ENCODE measurements at places on chromosomes 13 and 19. TPM values are rescaled to one million over a fixed set of nuclear protein-coding genes. Genes with fewer than 3 reads are reported as not detected.

Gene ZNF701
- total RNA-seq, result 12.8 TPM

- no peak overlapping the region for H3K4me3 ChIP-seq
- no peaks in the 10 kb centered on the region for H3K4me1 ChIP-seq
- no peak overlapping the region for H3K27ac ChIP-seq
- no peaks in the 10 kb centered on the region for H3K27me3 ChIP-seq
- H3K36me3 ChIP-seq, result peaks cover 20% of the 10 kb centered on the region
These were observed 26.1 kb upstream of the TIMM44 start for GRCh38 chr19:7969555-7969939.

GRCh38 chr13:93867481-93867880 lies 612.0 kb downstream of the DCT start:
- H3K36me3 ChIP-seq, result no peaks in the 10 kb centered on the region
- no peak overlapping the region for H3K27ac ChIP-seq
- no peaks in the 10 kb centered on the region for H3K4me1 ChIP-seq

GRCh38 chr13:45951166-45951565 lies 99.6 kb upstream of the SIAH3 start:
- no peaks in the 10 kb centered on the region for H3K27me3 ChIP-seq
- no peak overlapping the region for H3K27ac ChIP-seq
- no peaks in the 10 kb centered on the region for H3K4me1 ChIP-seq
- DNase-seq, result no peak
- peaks cover 17% of the 10 kb centered on the region for H3K36me3 ChIP-seq

DNA sequence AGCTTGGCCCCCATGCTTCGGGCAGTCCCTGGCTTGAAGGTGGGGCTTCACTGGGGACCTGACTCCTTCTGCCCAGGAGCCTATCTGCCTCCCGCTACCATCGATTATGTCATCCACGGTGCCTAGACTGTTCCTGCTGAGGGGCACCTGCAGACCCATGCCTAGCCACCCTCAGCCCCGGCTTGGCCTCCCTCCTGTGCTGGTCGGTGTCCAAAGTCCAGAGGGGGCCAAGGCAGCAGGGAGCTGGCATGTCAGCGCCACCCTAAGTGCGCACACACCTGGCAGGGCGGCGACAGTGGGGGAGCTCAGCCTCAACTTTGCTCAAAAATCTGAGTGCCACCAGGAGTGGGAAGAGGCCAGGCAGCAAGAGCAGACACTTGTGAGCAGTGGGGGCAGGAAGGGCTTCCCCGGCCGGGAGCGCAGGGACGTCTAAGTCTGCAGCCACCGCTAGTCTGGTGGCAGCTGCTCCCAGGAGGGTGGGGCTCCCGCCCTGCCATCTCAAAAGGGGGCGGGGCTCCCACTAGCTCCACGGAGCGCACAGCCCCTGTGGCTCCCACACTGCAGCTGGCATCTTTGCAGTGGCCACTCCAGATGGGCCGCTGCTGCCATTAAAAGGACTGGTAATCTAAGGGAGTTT lies 13.5 kb upstream of the URAD start:
- no peak overlapping the region for H3K4me3 ChIP-seq
- no peaks in the 10 kb centered on the region for H3K4me1 ChIP-seq
- no peaks in the 10 kb centered on the region for H3K27me3 ChIP-seq
- no peak for DNase-seq

GRCh38 chr19:29665826-29666577 lies 741 bp downstream of the PLEKHF1 start:
- no peaks in the 10 kb centered on the region for H3K36me3 ChIP-seq
- peak overlapping the region; percentile 95 for H3K27ac ChIP-seq
- peak overlapping the region; percentile 97 for H3K4me3 ChIP-seq
- H3K4me1 ChIP-seq, result peaks cover 55% of the 10 kb centered on the region

DNA sequence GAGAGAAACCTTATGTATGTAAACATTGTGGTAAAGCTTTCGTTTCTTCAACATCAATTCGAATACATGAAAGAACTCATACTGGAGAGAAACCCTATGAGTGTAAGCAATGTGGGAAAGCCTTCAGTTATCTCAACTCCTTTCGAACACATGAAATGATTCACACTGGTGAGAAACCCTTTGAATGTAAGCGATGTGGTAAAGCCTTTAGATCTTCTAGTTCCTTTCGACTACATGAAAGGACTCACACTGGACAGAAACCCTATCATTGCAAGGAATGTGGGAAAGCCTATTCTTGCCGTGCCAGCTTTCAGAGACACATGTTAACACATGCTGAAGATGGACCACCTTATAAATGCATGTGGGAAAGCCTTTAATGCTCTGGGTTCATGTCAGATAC lies 24.7 kb downstream of the ZNF136 start:
- no peak overlapping the region for H3K4me3 ChIP-seq
- H3K27ac ChIP-seq, result no peak overlapping the region
- H3K4me1 ChIP-seq, result no peaks in the 10 kb centered on the region
- H3K36me3 ChIP-seq, result peaks cover 6% of the 10 kb centered on the region
- DNase-seq, result no peak
- H3K27me3 ChIP-seq, result no peaks in the 10 kb centered on the region
